A549 treated with Hydrocortisone at 1 μM for 4 hours (cell line): ENCODE measurements at places on chromosomes 12 and 14. TPM values are rescaled to one million over a fixed set of nuclear protein-coding genes. Genes with fewer than 3 reads are reported as not detected.

GPR68 gene
- 0.16 to 0.29 TPM (median 0.23 TPM) in 5 replicates for total RNA-seq

FAM90A1 gene
- total RNA-seq: 0.09 to 0.31 TPM (median 0.18 TPM) in 5 replicates

TAS2R31 gene
- 0.10 to 0.22 TPM in 2 of 5 replicates, not detected in the others for total RNA-seq

CATSPERB gene
- not detected in 5 replicates for total RNA-seq

SPIC gene
- not detected in 5 replicates for total RNA-seq

CFAP251 gene
- 0.85 to 1.7 TPM (median 1.3 TPM) in 5 replicates for total RNA-seq

CELA1 gene
- total RNA-seq: not detected in 5 replicates

DTD2 gene
- 11.8 to 20.7 TPM (median 15.1 TPM) in 5 replicates for total RNA-seq

PLEKHH1 gene
- total RNA-seq: 3.0 to 3.5 TPM (median 3.2 TPM) in 5 replicates

PRIMA1 gene
- 0.32 to 0.59 TPM (median 0.43 TPM) in 5 replicates for total RNA-seq

LARP4 gene
- total RNA-seq: 34.4 to 54.5 TPM (median 41.4 TPM) in 5 replicates

ESRRB gene
- total RNA-seq: 0.10 to 0.37 TPM (median 0.22 TPM) in 5 replicates

PLEKHD1 gene
- total RNA-seq: 0.02 to 0.07 TPM (median 0.03 TPM) in 5 replicates

AJUBA gene
- 31.9 to 40.6 TPM (median 34.4 TPM) in 5 replicates for total RNA-seq

SERPINA9 gene
- total RNA-seq: not detected in 5 replicates

GARIN6 gene
- total RNA-seq: not detected in 5 replicates

GLS2 gene
- 0.13 to 0.31 TPM (median 0.21 TPM) in 5 replicates for total RNA-seq

CEBPE gene
- 0.07 to 0.08 TPM in 2 of 5 replicates, not detected in the others for total RNA-seq

WNT5B gene
- 1.6 to 3.3 TPM (median 3.0 TPM) in 5 replicates for total RNA-seq

FBXO34 gene
- total RNA-seq: 12.2 to 18.9 TPM (median 14.2 TPM) in 5 replicates

LRTM2 gene
- 0.07 to 0.15 TPM in 2 of 5 replicates, not detected in the others for total RNA-seq

HOXC12 gene
- 0.02 to 0.05 TPM in 2 of 5 replicates, not detected in the others for total RNA-seq

SAMD15 gene
- 1.2 to 2.6 TPM (median 1.6 TPM) in 5 replicates for total RNA-seq

KRT73 gene
- total RNA-seq: 0.06 TPM in 1 of 5 replicates, not detected in the others

CCDC175 gene
- total RNA-seq: not detected in 5 replicates

GUCY2C gene
- 0.02 to 0.05 TPM (median 0.03 TPM) in 3 of 5 replicates, not detected in the others for total RNA-seq

LRRIQ1 gene
- total RNA-seq: 0.54 to 1.2 TPM (median 0.99 TPM) in 5 replicates

SEL1L gene
- total RNA-seq: 16.4 to 30.2 TPM (median 22.8 TPM) in 5 replicates

PSEN1 gene
- 58.5 to 82.0 TPM (median 63.7 TPM) in 5 replicates for total RNA-seq
